ENCODE measurements at places on chromosomes 1 and 21.

DNA sequence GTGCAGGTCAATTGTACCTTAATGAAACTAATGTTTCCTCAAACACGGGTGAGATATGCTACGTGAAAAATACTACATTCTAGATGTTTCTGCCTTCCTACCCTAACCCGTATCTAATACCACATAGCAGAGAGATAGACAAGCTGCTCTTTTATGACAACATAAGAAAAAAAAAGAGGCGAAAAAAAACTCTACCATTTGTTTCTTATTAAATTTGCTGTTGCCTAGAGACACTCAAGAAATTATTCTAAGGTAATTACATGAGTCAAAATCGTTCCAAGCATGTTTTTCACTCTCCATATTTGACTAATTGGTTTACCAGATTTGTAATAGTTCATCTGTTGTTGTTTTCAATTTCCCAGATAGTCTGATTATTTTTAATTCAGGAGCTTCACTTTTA is 27.4 kb downstream of the PALMD start:
- DNase-seq = no peak

GRCh38 chr1:72221811-72222210 is 60.5 kb downstream of the NEGR1 start:
- no peak for DNase-seq

- no peak for DNase-seq
These were observed 267.9 kb downstream of the SDCCAG8 start for GRCh38 chr1:243523766-243524165.

DNA sequence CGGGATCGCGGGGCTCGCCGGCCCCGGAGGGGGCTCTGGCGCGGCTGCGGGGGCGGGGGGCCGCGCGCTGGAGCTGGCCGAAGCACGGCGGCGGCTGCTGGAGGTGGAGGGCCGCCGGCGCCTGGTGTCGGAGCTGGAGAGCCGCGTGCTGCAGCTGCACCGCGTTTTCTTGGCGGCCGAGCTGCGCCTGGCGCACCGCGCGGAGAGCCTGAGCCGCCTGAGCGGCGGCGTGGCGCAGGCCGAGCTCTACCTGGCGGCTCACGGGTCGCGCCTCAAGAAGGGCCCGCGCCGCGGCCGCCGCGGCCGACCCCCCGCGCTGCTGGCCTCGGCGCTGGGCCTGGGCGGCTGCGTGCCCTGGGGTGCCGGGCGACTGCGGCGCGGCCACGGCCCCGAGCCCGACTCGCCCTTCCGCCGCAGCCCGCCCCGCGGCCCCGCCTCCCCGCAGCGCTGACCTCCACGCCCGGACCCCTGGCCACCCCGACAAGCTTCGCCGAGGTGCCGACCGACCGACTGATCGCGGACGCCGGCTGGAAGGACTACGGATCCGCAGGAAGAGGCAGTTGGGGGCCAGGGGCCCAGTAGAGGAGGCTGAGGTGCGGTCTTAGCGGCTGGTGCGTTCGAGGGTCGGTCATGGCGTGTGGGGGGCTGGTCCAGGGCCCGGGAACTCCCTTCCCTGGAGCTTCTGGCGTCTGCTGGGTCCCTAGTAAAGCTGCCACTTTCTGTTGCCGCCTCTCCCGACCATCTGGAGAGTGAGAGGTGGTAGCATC is 711 bp downstream of the TRNP1 start:
- no peak for DNase-seq

DNA sequence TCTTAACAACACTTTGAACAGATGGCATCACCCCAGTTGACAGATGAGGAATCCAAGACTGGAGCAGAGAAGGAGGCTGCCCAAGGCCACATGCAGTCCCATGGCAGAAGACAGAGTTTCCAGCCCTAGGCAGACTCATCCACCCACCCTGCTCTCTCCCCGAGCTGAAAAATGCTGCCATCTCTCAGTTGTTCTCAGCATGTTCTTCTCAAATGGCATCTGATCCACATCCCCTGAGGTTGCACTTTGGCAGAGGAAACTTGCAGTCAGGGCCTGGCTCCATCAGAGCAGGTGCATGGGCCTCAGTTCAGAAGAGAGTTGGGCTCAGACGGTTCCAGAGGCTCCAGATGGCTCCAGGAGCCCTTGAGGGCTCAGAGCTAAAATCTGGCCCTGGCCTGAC is 709.4 kb downstream of the MATN1 start:
- DNase-seq = no peak

Data from inflammatory macrophage treated with lipopolysaccharide for 1 hour (primary cell).